ENCODE measurements at places on chromosomes 6 and 20. TPM values are rescaled to one million over a fixed set of nuclear protein-coding genes. Genes with fewer than 3 reads are reported as not detected.

BPIFB4 gene
- not detected for total RNA-seq

LGSN gene
- total RNA-seq = not detected

RXRB gene
- 19.2 TPM for total RNA-seq

ADGB gene
- not detected for total RNA-seq

BPI gene
- not detected for total RNA-seq

KIF25 gene
- total RNA-seq = not detected

C6orf163 gene
- 2.7 TPM for total RNA-seq

HLA-DRB5 gene
- not detected for total RNA-seq

GRIK2 gene
- total RNA-seq = 0.72 TPM

DNA sequence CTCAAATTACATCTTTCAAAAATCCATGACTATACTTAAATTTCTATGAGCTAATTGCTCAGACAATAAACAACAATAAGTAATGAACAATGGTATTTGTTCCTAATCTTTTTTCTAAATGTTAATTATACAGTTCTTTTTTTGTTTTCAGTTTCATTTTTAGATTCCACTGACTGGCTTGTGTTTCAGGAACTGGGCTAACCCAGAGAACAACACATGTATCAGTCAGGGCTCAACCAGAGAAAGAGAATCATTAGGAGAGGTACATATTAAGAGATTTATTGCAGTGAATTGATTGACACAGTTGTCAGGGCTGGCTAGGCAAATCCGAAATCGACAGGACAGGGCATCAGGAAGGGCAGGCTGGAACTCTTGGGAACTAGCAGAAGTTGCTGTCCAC lies 182.8 kb downstream of the GRM1 start:
- no peak overlapping the region for H3K4me3 ChIP-seq
- no peaks in the 10 kb centered on the region for H3K4me1 ChIP-seq
- H3K27ac ChIP-seq = no peak overlapping the region
- H3K27me3 ChIP-seq = no peaks in the 10 kb centered on the region
- H3K36me3 ChIP-seq = no peaks in the 10 kb centered on the region

GRCh38 chr6:44067173-44068139 lies 59.8 kb downstream of the MRPL14 start:
- peak overlapping the region; percentile 99 for H3K27ac ChIP-seq
- peaks cover 56% of the 10 kb centered on the region for H3K4me1 ChIP-seq
- H3K27me3 ChIP-seq = no peaks in the 10 kb centered on the region
- no peaks in the 10 kb centered on the region for H3K36me3 ChIP-seq
- DNase-seq = peak; percentile 72

DNA sequence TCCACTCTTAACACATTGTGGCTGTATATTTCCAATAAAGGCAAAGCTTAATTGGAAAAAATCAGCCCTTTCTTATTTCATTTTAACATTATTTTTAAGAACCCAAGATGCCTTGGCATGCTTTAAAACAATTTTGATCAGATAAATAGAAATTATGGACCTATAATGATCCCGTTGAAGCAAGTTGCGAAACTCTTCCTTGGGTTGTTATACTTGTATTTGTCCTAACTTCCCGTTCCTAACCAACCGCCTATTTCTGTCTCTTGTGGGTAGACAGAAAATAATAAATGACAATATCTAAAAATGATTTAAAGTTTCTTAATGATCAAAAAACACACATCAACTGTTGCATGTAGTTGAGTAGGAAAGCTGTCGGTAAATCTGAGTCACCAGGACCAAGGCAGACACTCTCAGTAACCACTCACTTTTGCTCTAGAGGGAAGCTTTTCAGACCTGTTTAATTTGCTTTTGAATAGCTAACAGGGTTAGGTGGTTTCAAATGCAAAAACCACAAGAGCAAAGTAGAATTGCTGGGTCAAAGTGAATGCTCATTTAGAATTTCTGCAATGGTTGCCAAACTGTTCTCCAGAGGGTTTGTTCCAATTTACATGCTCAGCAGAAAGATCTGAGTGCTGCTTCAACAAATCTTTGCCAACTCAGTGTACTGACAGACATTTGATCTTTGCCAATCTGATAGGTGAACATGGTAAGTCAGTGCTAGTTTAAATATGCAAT lies 34.2 kb upstream of the KCNK5 start:
- H3K36me3 ChIP-seq = no peaks in the 10 kb centered on the region
- no peaks in the 10 kb centered on the region for H3K27me3 ChIP-seq
- no peaks in the 10 kb centered on the region for H3K4me1 ChIP-seq
- H3K4me3 ChIP-seq = no peak overlapping the region
- DNase-seq = no peak

DNA sequence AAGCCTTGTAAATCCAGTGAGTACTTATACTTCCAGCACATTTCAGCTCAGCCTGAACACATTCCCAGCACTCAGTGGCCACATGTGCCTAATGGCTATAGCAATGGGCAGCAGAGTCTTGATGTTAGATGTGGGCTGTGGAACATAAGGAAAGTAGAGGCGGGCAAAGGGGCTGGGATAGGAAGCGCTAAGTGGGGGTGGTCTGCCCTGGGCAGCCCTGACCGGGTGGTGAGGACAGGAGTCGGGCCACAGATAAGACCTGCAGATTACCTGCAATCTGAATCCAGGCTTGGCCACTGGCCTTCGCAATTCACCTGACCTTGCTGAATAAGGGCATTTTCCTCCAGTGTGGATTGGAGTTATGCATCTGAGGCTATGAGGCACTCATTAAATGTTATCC lies 11.1 kb upstream of the HMGA1 start:
- H3K36me3 ChIP-seq = no peaks in the 10 kb centered on the region
- H3K27ac ChIP-seq = no peak overlapping the region
- no peaks in the 10 kb centered on the region for H3K27me3 ChIP-seq
- H3K4me3 ChIP-seq = no peak overlapping the region

- H3K27ac ChIP-seq = no peak overlapping the region
- no peak for DNase-seq
- no peak overlapping the region for H3K4me3 ChIP-seq
- H3K36me3 ChIP-seq = no peaks in the 10 kb centered on the region
- no peaks in the 10 kb centered on the region for H3K4me1 ChIP-seq
Measured at GRCh38 chr6:84136364-84137050, 90.9 kb downstream of the CEP162 start.

DNA sequence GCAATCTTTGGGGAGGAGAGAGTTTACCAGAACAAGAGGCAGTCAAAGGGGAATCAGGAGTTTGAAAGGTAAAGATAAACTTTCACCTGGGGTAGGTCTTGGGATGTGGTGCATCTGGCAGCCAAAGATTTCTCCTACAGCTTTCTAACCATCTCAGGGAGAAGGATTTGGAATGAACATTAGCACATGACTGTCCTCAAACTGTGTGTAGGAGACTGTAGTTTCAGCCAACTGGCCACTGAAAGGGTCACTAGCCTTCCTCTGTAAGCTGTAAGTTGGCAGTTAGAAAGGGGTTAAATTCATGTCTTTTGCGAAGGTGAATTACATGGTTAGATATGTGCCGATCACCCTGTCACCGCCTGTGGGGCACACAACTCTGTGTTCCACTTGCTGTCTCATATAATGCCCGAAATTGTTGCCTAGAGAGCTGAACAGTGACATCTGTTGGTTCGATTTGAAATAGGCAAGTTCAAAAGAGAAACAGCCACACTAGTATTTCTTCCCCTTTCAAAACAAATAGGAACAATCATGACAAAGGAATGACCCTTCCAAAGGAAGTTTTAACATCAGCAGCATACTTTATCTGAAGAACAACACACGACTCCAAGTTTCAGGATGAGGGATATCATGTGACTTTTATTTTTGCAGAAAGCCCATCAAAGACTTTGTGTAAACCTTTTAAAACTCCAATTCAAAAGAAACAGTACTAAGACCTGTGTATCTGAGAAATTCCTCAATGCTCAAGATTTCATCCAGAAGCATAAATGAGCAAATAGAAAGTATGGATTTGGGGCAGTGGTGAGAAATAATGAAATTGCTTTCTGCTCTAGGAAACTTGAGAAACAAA lies 1.1 kb upstream of the OPN5 start:
- H3K27me3 ChIP-seq = peaks cover 3% of the 10 kb centered on the region
- DNase-seq = peak; percentile 36
- H3K4me1 ChIP-seq = peaks cover 2% of the 10 kb centered on the region
- peak overlapping the region; percentile 28 for H3K4me3 ChIP-seq
- no peak overlapping the region for H3K27ac ChIP-seq

- H3K4me1 ChIP-seq = peaks cover 16% of the 10 kb centered on the region
- H3K36me3 ChIP-seq = peaks cover 9% of the 10 kb centered on the region
- DNase-seq = peak; percentile 62
- H3K27ac ChIP-seq = peak overlapping the region; percentile 70
- H3K27me3 ChIP-seq = no peaks in the 10 kb centered on the region
Measured at GRCh38 chr6:132369526-132369925, 31.7 kb downstream of the MOXD1 start.

GRCh38 chr6:115759051-115759450 lies 301.6 kb downstream of the FRK start:
- DNase-seq = no peak
- H3K27me3 ChIP-seq = no peaks in the 10 kb centered on the region
- H3K27ac ChIP-seq = no peak overlapping the region

DNA sequence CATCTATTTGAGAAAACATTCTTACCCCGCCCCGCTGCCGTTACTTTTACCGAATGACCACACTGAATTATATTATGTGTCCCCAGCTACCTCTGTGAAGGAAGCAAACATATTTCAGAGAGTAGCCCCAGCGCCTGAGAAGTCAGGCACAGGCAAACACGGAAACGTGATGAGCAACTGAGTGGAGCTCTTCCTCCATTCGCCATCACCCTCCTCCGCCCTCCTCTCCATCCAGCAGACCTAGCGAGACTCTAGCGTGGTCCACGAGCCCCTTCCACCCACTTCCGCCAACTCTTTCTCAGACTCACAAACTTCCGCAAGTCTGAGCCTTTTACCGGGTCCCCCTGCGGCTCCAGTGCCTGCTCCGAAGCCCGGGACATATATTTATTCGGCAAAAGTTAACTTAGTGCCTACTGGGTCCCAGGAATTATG lies 582 bp downstream of the SNRPB start:
- peaks cover 28% of the 10 kb centered on the region for H3K4me1 ChIP-seq
- H3K4me3 ChIP-seq = peak overlapping the region; percentile 96
- peak; percentile 92 for DNase-seq
- peak overlapping the region; percentile 94 for H3K27ac ChIP-seq

GRCh38 chr20:40583636-40584035 lies 105.4 kb downstream of the MAFB start:
- no peaks in the 10 kb centered on the region for H3K36me3 ChIP-seq
- DNase-seq = no peak
- H3K27me3 ChIP-seq = no peaks in the 10 kb centered on the region
- no peak overlapping the region for H3K4me3 ChIP-seq
- no peaks in the 10 kb centered on the region for H3K4me1 ChIP-seq

GRCh38 chr6:36318690-36319435 lies 17.8 kb downstream of the BNIP5 start:
- H3K27me3 ChIP-seq = peaks cover 39% of the 10 kb centered on the region
- no peaks in the 10 kb centered on the region for H3K4me1 ChIP-seq
- H3K36me3 ChIP-seq = no peaks in the 10 kb centered on the region
- no peak overlapping the region for H3K4me3 ChIP-seq
- no peak overlapping the region for H3K27ac ChIP-seq

GRCh38 chr6:30691208-30691847 lies 544 bp upstream of the NRM start:
- H3K4me3 ChIP-seq = peak overlapping the region; percentile 85
- H3K27ac ChIP-seq = peak overlapping the region; percentile 74
- H3K36me3 ChIP-seq = no peaks in the 10 kb centered on the region
- H3K27me3 ChIP-seq = no peaks in the 10 kb centered on the region
- peaks cover 35% of the 10 kb centered on the region for H3K4me1 ChIP-seq

DNA sequence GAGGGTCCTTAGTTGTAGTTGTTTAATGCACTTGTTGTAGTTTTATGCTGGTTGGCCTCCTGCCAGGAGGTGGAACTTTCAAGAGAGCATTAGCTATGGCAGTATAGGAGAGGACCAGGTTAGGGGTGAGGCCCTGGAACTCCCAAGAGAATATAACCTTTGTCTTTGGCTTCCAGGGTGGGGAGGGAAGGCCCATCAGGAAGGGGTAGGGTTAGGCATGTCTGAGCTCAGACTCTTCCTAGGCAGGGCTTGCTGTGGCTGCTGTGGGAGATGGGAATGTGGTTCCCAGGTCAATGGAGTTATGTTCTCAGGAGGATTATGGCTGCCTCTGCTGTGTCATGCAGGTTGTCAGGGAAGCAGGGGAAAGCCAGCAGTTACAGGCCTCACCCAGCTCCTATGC lies 20.0 kb upstream of the GABRR1 start:
- no peaks in the 10 kb centered on the region for H3K36me3 ChIP-seq
- H3K4me3 ChIP-seq = no peak overlapping the region
- no peaks in the 10 kb centered on the region for H3K27me3 ChIP-seq
- no peak overlapping the region for H3K27ac ChIP-seq

DNA sequence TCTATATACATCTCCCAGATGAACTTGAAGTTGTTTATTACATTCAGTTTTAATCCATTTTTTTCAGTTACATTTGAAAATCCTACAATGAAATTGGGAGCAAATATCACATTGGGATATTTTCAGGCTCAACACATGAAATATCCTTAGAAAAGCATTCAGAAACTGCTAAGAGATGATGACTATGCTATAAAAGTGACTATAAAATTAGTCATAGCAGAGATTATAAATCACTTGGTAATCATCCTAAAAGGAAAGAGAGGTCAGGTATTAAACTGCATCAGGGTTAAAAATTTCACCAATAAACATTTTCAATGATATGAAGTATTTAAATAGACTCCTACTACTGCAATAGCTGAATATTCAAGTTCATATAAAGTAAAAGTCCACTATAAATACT lies 987.7 kb downstream of the GRIK2 start:
- no peak for DNase-seq
- no peak overlapping the region for H3K27ac ChIP-seq
- no peaks in the 10 kb centered on the region for H3K36me3 ChIP-seq
- H3K4me1 ChIP-seq = no peaks in the 10 kb centered on the region

GRCh38 chr6:42047213-42047590 lies 3.1 kb upstream of the TAF8 start:
- H3K27ac ChIP-seq = no peak overlapping the region
- no peak overlapping the region for H3K4me3 ChIP-seq
- H3K4me1 ChIP-seq = peaks cover 26% of the 10 kb centered on the region
- H3K27me3 ChIP-seq = peaks cover 15% of the 10 kb centered on the region

GRCh38 chr6:129643968-129644367 lies 66.0 kb downstream of the ARHGAP18 start:
- peaks cover 63% of the 10 kb centered on the region for H3K4me1 ChIP-seq
- H3K27ac ChIP-seq = peak overlapping the region; percentile 83
- no peak for DNase-seq
- H3K27me3 ChIP-seq = no peaks in the 10 kb centered on the region
- H3K4me3 ChIP-seq = no peak overlapping the region
- no peaks in the 10 kb centered on the region for H3K36me3 ChIP-seq

- peaks cover 7% of the 10 kb centered on the region for H3K4me1 ChIP-seq
- no peaks in the 10 kb centered on the region for H3K27me3 ChIP-seq
- no peak for DNase-seq
- H3K27ac ChIP-seq = no peak overlapping the region
- H3K4me3 ChIP-seq = no peak overlapping the region
Measured at GRCh38 chr6:155486721-155487294, 31.2 kb upstream of the NOX3 start.

GRCh38 chr20:17334932-17335331 lies 108.1 kb downstream of the PCSK2 start:
- H3K36me3 ChIP-seq = no peaks in the 10 kb centered on the region
- DNase-seq = no peak
- no peak overlapping the region for H3K4me3 ChIP-seq
- no peaks in the 10 kb centered on the region for H3K27me3 ChIP-seq
- no peak overlapping the region for H3K27ac ChIP-seq
- no peaks in the 10 kb centered on the region for H3K4me1 ChIP-seq

- no peak overlapping the region for H3K27ac ChIP-seq
- DNase-seq = no peak
- H3K4me1 ChIP-seq = peaks cover 8% of the 10 kb centered on the region
- H3K36me3 ChIP-seq = no peaks in the 10 kb centered on the region
- H3K27me3 ChIP-seq = no peaks in the 10 kb centered on the region
Measured at GRCh38 chr6:11282245-11282644, 49.8 kb upstream of the NEDD9 start.

GRCh38 chr6:41625442-41625841 lies 12.8 kb upstream of the MDFI start:
- peaks cover 3% of the 10 kb centered on the region for H3K27me3 ChIP-seq
- DNase-seq = peak; percentile 72
- H3K4me3 ChIP-seq = no peak overlapping the region
- no peaks in the 10 kb centered on the region for H3K4me1 ChIP-seq

Measured in osteoblast (primary cell).